ENCODE measurements at places on chromosomes 2 and 18.

DNA sequence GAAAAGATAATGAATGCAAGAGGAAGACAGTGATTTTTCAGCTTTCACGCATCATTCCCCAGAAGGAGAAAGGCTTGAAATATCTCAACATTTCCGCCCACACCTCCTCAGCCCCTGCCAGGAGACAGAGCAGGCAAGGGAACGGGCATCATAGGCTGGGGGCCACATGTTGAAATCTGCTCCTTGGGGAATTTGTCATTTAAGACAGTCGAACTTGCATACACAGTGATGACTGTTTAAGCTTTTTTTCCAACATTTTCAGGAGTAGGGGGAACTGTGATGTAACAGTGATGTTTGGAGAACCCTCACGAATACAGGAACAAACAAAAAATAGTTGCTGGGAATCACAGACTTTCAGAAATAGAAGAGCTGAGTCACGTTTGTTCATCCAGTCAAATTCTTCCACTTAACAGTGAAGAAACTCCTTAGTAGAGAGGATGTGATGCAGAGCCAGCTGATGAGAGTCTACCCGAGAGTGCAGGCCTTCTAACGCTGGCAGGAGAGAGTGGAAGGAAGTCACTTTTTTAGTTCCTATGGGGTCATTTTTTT, 266.8 kb downstream of the ALPK2 start:
- DNase-seq, result no peak

DNA sequence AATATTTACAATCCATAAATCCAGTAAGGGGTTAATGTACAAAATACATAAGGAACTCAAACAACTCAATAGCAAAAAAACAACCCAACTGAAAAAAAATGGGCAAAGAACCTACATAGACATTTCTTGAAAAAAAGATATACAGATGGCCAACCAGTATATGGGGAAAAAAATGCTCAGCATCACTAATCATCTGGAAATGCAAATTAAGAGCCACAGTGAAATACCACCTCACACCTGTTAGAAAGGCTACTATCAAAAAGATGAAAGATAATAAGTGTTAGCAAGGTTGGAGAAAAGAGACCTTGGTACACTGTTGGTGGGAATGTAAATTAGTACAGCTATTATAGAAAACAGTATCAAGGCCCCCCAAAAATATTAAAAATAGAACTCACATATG, 14.6 kb downstream of the AP1S3 start:
- DNase-seq, result no peak

DNA sequence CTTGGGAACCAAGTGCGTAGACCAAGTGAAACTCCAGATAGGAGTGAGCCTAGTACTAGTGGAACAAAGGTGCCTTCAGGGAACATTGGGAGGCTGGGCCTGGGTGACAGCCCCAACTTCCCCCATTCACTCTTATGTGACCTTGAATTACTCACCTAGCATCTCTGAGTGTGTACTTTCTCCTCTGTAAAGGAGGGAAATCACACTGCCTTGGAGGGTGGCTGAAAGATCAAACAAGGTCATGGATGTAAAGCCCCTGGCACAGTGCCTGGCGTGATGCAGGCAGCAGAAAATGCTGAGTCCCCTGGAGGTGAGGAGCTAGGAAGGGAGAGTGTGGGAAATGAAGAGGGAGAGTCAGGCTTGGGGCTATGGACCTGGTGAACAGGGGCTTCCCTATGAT, 45.9 kb downstream of the MARCO start:
- no peak for DNase-seq

DNA sequence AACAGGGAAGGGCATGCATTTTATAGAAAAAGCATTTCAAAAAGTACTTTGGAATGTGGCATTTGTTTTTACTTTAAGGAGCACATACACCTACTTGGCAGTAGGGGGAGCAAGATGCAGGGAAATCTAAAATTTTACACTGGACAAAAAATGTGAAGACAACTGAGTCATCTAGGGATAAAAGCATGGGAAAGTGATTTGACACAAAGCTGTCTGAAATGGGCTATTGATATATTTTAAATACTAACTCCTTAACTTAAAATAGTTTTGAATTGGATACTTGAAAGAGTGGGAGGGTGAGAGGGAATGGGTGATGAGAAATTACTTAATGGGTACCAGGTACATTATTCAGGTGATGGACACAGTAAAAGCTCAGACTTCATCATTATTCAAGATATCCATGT, 15.8 kb downstream of the TMEM200C start:
- DNase-seq, result no peak

- DNase-seq, result peak; percentile 9
Observed at GRCh38 chr18:59996370-59996966, 96.7 kb downstream of the PMAIP1 start.
